ENCODE measurements at places on chromosomes 11 and 22.

DNA sequence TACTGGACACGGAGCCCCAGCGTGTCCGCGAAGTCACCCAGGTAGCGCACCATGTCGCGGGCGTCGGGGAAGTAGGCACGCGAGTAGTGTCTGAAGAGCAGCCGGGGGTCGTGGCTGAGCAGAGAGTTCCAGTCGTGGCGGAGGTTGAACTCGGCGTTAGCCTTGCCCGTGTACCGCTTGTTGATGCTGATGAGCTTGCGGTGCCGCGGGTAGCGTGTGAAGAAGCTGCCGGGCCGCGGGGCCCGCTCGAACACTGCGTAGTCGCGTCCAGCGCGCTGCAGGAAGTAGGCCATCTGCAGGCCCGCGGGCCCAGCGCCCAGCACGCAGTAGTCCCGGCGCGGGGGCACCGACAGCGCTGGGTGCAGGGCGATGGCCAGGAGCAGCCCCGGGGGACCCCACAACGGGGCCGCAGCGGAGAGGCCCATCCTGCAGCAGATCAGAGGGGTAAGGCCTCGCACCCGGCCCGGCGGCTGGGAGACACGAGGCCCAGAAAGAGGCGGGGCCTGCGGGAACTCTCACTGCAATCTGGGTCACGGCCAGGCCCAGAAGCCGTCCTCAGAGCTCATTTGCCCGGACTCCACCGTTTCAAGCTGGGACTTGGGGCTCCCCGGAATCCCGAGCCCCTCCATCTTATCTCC is 723 bp downstream of the FOXRED2 start:
- no peak for DNase-seq

GRCh38 chr22:30414525-30415047 is 11.0 kb upstream of the MTFP1 start:
- DNase-seq = no peak

- DNase-seq = no peak
Observed at GRCh38 chr11:57358991-57359390, 20.8 kb downstream of the P2RX3 start.

DNA sequence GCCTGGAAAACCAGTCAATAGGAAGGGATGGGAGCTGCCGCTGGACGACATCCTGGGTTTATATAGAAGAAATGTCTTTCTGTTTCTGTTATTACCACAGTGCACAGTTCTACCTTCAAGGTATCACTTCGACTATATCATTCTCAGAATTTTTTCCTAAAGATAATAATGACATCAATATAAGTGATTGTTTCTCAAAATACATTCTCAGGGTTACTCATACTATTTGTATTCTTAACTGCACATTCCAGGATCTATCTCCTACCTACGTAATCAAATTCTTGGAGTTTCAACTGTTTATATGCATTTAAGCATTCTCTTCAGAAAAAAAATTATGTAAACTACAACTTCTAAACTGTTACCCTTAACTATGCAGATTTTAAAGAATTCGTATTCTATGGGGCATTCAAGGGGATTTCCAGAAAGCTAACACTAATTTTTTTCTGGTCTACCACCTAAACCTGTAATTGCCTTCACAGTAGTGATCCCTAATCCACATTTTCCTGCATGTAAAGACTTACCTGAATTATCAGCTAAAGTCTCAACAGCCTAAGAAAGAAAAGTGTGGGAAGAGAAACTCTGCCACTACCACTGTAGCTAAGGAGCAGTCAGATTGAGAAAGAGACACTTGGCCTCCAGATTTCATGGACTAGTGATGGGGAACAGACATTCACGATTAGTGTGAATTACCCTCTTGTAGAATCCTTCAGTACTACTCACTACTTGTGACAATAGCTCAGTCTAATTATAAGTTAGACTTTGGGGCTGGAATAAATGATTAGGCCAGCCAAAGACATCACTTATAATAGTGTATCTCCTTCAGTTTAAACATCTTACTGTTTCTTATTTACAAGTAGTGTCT is at the start of gene OR51B5:
OR51B5 (minus strand) TSS at position 51 of the 862 bp plus-strand sequence; CDS start at position 51, 0 bp downstream.
- no peak for DNase-seq

DNA sequence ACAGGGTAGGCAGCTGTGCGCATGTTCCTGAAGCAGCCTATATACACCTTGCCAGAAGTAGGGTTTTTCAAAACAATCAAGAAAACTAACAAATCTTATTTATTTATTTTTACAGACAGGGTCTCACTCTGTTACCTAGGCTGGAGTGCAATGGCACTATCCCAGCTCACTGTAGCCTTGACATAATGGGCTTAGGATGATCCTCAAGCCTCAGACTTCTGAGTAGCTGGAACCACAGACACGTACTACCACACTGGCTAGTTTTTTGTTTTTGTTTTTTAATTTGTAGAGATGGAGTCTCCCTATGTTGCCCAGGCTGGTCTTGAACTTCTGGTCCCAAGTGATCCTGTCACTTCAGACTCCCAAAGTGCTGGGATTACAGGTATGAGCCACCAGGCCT is 25.7 kb downstream of the CLTCL1 start:
- no peak for DNase-seq

DNA sequence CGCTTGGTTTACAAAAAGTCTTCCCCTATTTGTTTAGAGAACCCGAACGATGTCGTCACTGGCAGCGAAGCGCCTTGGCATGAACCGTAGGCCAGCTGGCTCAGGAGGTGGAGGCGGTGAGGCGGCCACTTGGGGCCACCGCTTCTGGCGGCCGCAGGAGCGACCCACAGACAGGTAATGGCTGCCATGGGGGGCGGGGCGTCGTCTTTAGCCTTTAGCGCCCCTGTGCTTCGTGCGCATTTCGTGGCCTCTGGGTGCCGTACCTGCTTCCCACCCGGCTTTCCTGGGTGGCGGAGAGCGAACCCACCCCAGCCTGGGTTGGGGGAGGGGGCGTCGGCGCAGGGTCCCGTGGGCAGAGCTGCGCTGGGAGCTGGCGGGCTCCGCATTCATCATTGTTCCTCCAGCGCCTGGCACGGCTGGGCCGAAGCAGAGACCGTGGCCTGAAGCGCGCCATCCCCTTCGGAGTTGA is 469 bp upstream of the OSBP2 start:
- DNase-seq = peak; percentile 61

- no peak for DNase-seq
Observed at GRCh38 chr11:207863-208180, 314 bp downstream of the RIC8A start.

DNA sequence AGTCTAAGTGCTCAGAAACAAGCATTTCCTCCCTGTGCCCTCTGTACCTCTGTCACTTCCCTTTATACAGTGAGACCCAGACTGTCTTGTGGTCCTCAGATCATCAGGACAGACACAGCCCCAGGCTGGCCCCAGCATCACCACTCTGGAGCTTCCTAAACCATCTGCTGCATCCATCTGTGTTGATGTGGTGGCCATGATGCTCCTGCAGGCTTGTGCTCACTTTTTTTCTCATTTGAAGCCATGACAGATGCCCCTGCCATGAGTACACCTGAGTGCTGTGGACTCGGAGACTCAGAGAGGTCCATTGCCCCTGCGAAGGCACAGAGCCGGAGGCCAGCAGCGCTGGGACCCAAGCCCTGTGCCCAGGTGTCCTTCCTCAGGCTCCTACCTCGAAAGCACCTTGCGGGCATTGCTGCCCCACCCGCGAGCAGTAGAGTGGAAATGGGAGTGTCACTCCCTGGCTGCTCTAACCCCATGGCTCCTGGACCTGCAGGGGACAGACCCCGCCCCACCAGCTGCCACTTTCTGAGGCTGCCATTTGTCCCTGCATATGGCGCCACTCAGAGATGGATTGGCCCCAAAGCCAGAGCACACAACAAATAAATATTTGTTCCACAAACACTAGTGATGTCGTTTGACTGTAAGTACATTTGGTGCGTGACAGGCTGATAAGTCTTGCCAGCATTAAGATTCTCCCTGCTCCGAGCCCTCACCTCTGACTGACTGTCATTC is 593.5 kb downstream of the TBC1D22A start:
- DNase-seq = no peak

- no peak for DNase-seq
Observed at GRCh38 chr11:112751329-112751728, 209.9 kb upstream of the NCAM1 start.

DNA sequence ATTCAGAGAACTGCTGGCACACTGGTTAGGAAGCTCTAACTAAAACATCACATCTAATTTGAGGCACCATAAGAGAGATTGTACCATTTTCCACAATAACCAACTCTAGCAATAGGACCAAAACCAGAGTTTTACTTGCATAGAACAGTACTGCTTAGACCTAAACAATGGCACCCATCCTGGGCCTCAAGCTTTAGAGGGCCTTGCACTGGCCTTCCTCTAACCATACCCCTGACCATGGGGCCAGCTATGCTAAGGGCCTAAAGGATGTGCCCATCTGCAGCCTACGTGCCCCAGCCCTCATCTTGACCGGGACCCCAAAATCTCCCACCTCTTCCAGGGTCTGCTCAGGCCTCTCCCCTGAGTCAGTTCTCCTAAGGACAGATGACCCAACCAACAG is 74.4 kb upstream of the ARHGAP32 start:
- DNase-seq = no peak

- DNase-seq = no peak
Observed at GRCh38 chr11:116644941-116645305, 127.9 kb downstream of the BUD13 start.

DNA sequence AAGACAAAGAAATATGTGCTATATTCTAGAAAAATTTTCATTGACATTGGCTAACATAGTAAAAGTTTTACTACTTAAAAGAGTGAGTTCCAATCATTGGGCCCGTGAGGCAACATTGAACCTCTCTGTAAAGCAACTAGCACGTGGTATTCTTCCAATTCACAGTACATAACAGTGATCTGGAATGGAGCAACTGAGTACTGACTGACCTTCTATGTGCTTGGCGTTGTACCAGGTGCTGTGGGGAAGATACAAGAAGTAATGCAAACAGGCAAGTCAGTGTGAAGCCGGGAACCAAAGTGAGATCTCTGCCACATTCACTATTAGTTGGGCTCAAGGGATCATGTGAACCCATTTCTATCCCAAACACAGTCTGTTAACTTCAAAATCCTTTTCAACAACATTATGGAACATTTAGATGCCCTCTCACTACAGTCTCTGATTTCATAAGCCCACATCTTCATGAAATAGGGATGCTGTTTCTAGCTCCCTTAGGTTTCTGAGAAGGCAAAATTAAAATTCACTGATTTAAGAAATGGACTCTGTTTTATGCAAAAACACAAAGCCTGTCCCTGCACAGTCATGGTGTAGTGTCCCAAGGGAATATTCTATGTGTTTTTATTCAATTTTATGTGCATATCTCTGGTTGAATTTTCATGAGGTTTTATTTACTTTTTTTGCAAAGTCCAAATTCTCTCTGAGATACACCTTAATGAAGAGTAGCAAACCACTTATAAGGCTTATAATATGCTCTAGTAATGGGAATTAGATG is 61.8 kb upstream of the NCAM1 start:
- no peak for DNase-seq

DNA sequence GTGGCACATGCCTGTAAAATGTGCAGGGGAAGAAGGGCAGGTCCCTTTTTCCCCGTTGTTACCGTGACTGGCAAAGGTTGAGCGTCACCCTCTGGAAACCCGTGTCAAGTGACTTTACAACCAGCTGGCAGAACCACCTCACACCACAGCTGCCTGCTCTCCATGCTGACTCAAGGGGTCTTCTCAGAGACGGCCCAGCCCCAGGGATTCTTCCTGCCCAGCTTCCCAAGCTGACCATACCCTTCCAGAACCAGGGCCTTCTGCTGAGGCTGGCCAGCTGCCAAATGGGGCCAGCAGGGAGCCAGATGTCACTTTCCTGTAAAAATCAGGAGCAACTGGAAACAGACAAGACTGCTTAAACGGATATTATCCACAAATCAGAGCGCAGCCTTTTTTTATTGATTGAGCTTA is 6.3 kb downstream of the PC start:
- DNase-seq = no peak

DNA sequence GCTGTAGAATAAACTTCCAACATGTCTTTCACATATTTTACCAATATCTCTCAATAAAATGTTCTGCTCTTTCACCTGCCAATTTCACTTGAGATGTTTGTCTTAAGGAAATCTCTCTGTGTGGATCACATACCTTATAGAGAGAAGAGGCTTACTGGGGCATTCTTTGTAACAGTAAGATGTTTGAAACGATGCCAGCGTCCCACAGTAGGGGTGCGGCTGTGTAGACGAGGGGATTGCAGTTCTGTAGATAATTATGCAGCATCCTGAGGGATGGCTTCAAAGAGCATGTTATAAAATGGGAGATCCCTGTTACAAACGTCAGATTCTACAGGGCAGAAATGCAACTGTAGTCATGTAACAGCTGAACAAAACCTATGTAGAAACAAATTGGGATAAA is 200.0 kb downstream of the TBC1D22A start:
- no peak for DNase-seq

DNA sequence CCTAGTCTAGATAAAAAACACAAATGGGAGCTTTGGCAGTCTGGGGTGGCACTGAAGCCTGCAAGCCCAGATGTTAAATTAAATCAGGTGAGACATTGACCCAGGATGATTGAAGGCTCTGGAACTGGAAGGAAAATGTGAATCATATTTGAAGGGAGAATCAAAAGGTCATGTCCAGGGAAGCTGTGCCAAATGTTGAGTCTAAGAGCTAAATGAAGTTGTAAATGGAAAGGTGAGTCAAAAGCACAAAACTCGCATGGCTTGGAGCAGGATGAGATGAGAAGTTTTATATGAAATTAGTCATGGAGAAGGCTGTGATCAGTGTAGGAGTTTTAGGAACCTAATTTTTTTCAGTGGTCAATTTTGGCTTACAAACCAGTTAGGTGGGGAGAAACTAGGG is 301.1 kb downstream of the BLID start:
- no peak for DNase-seq

DNA sequence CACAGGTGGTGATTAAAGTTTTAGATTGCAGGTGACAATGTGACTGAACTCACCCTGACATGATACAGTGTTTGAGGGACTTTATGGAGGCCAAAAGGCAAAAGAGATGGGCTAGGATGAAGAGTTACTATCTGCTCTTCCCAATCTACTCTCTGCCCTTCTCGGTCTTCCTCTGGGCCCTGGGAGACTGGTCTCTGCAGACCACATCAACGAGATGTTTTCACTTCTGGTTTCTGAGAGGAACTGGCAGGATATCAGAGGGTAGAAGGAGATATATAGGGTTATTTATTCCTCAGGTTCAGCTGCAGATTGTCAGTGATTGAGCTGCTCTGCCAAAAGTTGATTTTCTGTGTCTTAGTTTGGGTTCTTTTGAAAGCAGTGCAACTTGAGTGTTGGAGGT is 32.4 kb upstream of the CD44 start:
- DNase-seq = no peak

DNA sequence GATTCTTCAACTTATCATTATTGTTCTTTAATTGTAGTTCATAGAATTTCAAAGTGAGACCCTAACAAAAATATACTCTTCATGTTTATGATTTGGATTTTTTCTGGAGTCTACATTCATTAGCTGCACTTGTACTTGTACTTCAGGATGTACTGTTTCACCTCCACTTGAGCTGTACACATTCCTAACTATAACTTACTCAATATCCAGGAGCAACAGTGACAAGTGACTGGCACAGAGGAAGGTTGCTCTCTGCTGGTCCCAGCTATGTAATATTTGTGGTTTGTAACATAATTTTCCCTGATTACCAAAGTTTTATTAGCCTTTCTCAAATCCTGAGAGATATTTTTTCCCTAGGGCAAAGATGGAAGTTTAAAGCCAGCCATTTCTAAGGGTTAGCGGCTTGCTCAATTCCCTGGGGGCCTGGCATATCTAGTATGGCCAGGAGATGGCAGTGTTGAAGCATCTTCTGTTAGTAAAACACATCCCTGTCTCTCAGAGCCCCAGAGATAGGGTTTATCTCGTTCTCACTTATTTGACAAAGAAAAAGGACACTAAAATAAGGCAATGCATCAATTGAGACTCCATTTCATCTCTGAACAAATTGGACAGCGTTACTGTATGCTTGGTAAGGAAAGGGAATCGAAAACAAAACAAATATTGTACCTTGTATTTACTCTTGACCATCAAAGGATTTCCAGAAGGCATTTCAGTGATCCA is 14.2 kb downstream of the OR52A5 start:
- DNase-seq = no peak
